Activated naive CD8-positive, alpha-beta T cell treated with anti-CD3 and anti-CD28 coated beads, Interleukin-2, amount 10 ng/mL, durations not matched to agents 7 days and 5 days (primary cell): ENCODE measurements at places on chromosomes 1 and 21. TPM values are rescaled to one million over a fixed set of nuclear protein-coding genes. Genes with fewer than 3 reads are reported as not detected.
A peak's percentile ranks its signal among the peaks of the same experiment; 100 is the strongest.

GRCh38 chr1:152505083-152505482 is 5.5 kb upstream of the LCE5A start:
- DNase-seq = no peak

WARS2 gene
- 8.5 TPM for total RNA-seq

- DNase-seq = no peak
These were observed 12.4 kb downstream of the TNFRSF8 start for GRCh38 chr1:12075195-12076114.

DNA sequence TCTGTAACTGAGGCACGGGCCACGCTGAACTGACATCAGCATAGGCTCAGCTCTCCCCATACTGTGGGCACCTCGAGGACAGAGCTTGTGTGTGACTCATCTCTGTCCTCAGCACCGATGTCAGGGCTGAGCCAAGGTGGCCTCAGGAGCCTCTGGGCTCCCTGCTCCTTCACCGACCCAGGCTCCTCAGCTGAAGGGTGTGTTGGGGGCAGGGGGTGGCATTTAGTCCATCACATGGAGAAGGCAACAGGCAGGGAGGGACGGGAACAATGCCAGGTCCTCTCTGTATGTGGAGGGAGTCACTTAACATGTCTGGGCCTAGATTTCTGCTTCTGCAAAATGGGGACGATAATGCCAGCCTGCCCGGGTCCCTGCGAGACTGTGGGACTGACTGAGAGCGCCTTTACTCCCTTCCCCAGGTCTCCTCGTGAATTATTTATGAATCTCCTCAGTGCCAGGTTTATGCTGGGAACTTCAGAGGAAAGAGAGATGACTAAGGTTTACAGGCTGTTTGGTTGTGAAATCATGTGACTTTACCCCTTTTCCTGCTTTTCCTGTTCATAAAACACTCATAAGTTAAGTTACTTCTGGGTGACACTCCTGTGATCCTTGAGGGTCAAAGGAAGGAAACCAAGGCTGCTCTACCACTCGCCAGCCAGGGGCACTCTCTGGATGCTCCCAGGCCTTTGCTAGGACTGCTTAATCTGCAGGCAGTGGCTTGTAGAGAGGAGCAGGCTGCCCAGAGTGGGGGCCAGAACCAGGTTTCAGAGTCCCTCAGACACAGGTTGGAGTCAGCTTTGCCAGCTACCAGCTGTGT is 16.2 kb downstream of the TTC39A start:
- no peak for DNase-seq

DNA sequence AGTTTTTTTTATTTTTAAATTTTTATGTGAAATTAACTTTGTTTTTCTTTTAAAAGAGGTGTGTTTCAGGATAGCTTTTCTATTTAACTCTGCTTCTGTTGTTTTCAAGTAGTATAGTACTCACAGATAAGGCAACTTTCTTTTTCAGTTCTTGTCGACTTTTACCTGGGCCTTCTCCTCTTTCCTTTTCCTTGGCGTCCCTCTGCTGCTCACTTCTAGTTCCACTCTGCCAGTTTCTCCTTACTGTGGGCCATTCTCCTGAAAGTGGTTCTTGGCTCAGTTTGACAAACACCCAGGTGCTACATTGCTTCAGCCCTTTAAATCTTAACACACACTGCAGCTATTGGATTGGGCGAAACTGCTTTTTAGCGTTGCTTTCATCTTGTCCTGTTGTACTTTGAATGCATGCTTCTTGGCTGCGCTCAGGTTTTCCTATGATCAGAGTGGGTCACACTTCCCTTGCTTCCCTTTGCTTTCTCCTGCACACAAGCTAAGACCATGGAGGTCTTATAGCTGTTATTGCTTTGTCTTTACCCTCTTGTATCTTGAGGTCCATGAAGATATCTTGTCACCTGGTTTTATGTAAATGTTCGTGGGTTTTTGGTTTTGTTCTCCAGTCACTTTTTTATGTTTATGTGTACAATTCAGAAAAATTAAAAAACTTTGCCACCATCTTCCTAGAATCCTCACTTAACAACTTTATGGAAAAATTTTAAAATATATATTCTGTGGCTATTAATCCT is 21.6 kb downstream of the GABPA start:
- no peak for DNase-seq

GRCh38 chr1:214861615-214862014 is 220.9 kb upstream of the KCNK2 start:
- no peak for DNase-seq

- DNase-seq = no peak
These were observed 10.7 kb downstream of the AMPD2 start for GRCh38 chr1:109630081-109630897.

GRCh38 chr1:8661185-8662110 is 156.0 kb downstream of the RERE start:
- DNase-seq = no peak

DNA sequence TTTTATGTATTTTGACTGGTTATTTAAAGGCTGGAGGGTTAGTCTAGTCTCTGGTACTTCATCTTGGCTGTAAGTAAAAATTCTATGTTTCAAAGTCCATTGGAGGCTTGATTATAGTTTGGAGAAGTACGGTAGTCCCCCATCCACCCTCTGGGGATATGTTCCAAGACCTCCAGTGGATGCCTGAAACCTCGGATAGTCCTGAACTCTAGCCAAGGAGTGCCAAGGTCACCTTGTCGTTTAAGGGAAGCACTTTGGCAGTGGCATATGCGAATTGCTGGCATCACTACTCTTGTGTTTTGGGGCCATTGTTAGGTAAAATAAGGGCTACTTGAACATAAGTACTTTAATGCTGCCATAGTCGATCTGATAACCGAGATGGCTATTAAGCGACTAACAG is 18.4 kb downstream of the CDC73 start:
- no peak for DNase-seq

DNA sequence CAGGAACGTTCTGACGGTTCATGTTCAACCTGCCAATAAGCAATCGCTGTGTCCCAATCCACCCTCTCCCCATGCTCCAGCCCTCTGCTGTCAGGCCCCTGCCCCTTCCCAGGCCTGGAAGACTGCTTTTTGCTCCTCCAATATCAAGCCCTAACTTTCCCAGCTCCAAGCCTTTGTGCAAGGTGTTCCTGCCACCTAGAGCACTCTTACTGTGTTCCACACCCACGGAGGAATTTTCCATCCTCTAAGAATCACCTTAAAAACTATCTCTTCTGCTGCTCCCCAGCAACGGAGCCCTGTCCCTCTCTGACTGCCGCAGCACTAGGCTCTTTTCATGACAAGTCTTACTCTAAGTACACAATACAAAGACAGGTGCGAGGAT is 657.9 kb downstream of the AJAP1 start:
- no peak for DNase-seq

CTSK gene
- 9.4 TPM for total RNA-seq

TRIM45 gene
- 0.31 TPM for total RNA-seq

DNA sequence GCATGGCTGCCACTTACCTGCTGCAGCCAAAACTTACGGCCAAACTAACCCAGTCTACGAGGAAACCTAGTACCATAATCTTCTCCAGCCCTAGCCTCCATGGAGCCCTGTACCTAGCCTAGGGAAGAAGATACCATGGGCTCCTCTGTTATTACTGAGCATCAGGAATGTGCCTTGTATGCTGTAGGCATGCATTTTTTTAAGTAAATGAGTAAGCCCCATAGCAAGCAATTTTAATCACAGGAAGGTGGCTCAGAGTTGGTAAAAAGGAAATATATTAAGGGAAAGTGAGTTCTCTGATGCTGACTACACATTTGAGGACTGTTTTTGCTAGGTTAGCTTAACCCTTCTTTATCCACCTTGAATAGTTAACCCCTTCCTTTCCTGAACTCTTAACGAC is 21.2 kb downstream of the NFASC start:
- no peak for DNase-seq

DNA sequence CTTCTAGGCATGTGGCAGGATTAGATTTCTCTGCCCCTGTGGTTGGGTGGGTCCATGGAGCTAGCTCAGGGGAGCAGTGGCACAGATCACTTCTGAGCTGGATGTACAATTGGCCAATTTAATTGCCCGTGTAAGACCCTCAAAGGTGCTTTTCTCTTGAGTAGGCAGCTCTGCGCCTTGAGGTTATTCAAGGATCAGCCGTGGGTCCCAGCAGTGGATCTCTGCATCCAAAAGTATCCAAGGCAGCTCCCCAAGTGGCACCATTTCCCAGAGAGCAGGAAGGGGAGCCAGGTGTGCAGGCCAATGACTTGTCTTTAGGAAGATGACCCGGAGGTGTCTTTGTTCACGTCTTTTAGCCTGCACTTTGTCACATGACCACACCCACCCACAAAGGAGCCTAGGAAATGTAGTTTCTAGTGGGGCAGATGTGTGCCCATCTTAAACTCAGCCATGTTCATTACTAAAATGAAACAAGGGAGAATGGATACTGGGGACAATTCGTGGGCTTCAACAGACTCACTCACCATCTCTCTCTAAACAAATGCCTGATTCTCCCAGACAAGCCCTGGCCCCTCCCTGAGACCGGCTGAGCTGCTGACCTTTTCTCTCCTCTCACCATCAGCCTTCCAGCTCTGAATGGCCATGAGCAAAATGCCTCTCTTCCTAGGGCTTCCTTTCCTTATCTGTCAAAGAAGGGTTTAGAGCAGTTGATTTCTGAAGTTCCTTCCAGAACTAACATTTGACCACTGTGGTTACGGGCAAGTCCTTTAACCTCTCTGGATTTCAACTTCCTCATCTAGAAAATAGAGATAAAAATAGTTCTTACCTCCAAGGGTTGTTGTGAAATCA is 41.4 kb upstream of the TENT5C start:
- no peak for DNase-seq

- no peak for DNase-seq
These were observed 123.9 kb upstream of the DUSP10 start for GRCh38 chr1:221865808-221866207.

LCE2B gene
- total RNA-seq = not detected

- no peak for DNase-seq
These were observed 17.5 kb upstream of the LAMTOR5 start for GRCh38 chr1:110424699-110425611.

YIPF1 gene
- total RNA-seq = 19.5 TPM

- DNase-seq = no peak
These were observed 233.6 kb downstream of the RPS6KC1 start for GRCh38 chr1:213284626-213285025.

- DNase-seq = no peak
These were observed 78.0 kb downstream of the SYT6 start for GRCh38 chr1:114075546-114076242.

- DNase-seq = peak; percentile 58
These were observed at the start of gene TRIM17 for GRCh38 chr1:228416217-228416933. Gene TRIM17 (minus strand): TSS chr1:228416861. CDS start chr1:228415072, 1,789 bp downstream.

- no peak for DNase-seq
These were observed 2.0 kb upstream of the LMNA start for GRCh38 chr1:156112276-156113137.

- no peak for DNase-seq
These were observed 3.6 kb downstream of the CACNA1S start for GRCh38 chr1:201108614-201109013.

DNA sequence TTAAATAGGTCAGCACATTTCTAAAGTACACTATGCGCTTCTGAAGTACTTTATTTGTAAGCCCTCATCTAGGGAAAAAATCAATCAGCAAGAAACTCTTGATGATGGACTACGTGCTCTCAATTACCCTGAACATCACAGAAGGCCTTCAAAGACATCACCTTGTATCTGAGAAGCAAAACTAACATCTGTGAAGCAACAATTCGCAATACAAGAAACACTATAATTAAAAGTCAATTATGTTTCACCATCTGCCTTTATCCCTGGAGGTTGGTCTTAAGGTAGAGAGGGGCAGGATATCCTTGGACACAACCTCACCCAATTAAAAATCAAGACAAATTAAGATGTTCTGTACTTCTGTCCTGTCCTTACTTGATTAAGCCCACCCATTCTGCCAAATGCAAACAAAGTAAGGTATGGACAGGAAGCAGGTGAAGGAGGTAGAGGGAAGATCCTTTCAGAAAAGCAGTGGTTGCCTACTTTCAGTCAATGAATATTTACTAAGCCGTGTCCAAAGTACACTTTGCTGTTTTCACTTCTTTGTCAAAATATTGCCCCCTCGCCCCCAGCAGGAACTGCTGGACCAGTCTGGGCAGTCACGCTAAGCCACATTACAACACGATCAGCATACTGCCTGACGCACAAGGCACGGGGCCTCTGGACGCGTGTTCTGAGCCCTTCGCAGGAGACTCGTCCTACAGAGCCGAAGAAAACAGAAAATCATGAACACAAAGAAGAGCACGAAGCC is 887 bp downstream of the SLC19A2 start:
- no peak for DNase-seq

MAD2L2 gene
- total RNA-seq = 95.4 TPM

RAB42 gene
- total RNA-seq = 0.79 TPM

DNA sequence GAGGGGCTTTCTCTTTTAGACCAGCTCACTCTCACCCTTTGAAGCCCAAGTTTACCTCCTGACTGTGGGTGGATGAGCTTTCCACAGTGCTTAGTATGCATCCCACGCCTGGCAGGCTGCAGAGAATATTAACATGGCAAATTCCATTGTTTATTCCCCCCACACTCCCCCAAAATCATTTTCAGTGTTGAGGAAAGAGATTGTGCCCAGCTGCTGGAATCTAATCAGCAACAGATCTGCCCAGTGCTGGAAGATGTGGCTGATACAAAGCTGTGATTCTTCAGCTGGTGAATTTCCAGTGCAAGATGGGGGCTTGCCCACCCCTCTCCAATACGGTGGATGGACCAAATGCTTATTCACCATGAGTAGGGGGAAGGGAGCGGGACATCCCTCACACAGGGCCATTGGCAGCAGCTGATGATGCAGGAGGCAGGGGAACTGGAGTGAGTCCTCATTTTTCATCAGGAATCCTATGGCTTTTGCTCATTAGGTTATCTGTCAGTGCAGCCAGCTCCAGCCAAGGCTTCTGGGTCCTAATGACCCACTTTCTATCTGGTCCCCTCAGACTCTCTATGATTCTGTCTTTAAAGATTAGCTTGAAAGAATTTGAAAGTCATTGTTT is 39.7 kb upstream of the KCNA3 start:
- no peak for DNase-seq

IFNLR1 gene
- 6.2 TPM for total RNA-seq

KTI12 gene
- total RNA-seq = 14.6 TPM

AHCTF1 gene
- total RNA-seq = 36.6 TPM

DNA sequence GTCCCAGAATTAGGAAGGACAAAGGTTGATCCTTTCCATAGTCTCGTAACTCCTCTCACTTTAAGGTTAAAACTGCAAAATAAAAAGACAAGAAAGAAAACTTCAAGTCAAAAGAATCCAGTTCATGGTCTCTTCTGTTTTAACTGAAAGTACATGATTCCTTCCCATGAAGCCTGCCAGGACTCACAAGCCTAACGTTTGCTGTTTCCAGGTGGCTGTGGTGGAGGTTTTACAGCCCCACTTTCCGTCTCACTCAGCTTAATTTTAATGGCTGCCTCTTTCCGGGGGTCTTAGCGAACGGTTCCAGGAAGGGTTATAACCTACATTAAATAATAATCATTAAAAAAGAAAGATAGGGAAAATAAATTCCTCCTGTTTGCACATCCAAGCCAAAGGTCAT is 136.8 kb upstream of the SPAG17 start:
- DNase-seq = no peak
